Calu3 (cell line): ENCODE measurements at places on chromosomes 1 and 21.

- no peak for DNase-seq
These were observed 8.1 kb downstream of the ARF1 start for GRCh38 chr1:228090613-228091081.

DNA sequence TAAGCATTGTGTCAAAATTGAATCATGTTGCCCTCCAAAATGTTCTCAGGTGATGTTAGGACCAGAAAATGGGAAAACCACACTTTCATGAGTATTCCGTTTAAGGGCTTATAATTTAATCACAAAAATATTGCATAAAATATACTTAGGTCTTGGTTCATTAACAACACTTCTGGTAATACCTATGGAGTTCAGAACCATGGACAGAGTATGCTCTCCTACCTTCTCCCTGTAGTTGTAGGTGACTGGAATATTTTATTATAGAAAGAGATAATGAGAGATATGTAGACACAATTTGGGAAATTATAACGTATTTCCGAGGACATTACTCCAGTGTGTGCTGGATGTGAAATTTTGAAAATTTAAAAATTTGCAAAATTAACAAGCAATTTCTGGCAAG lies 232.5 kb downstream of the NCAM2 start:
- DNase-seq, result no peak

- no peak for DNase-seq
These were observed 4.6 kb downstream of the MFAP2 start for GRCh38 chr1:16975838-16976237.

- no peak for DNase-seq
These were observed 198.0 kb upstream of the ZP4 start for GRCh38 chr1:238088560-238089290.

GRCh38 chr1:204041232-204041767 lies 31.6 kb upstream of the SOX13 start:
- no peak for DNase-seq

DNA sequence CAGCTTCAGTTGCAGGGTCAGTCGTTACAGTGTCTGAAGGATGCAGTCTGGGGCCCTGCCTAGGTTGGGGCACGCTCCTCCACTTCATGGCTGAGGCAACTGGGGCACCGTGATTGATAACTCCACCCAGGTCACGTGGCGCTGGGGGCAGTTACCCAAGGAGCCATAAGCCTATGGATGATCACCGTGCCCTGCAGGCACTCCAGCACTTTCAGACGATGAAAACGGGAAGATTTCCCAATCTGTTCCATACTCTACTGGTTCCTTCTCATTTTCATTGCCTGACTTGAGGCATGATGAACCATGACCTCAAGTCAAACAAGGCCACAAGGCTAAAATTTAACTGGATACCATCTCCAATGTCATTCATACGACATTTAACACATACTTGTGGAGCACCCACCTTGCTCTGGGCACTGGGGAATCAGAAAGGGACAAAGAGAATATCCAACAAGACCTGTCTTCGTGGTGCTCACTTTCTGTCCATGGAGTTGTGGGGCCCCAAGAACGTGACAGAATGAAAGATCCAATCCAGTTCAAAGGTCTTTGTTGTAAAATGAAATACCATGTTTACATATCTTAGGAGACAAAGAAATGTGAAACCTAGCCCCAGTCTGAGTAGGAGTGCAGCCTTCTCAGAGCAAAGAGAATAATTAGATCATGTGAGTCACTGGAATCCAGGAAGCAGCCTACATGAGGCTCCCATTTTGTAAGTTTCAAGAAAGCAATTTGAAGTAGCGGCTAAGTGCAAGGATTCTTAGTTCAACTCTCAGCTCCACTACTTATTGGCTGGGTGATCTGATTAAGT lies 39.4 kb upstream of the SPOCD1 start:
- DNase-seq, result no peak

DNA sequence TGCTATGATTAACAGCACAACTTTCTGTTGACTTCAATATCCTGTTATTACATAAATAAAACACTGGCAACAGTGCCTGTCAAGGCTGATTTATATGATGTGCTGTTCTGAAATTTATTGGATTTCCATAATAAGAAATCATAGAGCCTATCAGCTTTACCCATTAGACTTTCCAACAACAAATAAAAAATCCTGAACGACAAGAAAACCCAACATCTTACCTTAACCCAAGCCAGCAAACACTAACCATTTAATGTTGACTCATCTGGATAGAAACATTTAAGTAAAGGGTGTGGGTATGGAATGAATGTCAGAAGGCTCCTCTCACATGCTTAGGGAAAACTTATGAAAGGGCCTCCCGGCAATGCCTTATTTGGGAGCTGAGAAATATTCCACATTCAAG lies 165.1 kb downstream of the SLC45A1 start:
- no peak for DNase-seq

GRCh38 chr1:12665511-12665910 lies 21.6 kb downstream of the AADACL4 start:
- no peak for DNase-seq

DNA sequence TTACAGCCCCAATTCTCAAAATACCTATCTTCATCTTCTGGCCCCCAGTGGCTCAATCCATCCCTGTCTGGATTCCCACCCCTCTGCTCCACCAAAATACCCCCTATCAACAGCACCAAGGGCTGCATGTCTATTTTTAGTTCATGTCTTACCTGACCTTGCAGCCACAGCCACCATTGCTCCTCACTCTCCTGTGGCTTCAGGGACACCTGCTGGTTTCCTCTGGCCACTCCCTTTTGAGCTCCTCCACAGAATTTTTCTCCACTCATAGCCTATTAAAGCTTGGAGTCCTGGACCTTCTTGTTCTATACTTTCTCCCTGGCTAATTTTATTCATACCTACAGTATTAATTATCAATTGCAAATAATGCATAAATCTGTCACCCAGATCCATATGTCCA lies 125.3 kb upstream of the NGF start:
- peak; percentile 24 for DNase-seq

GRCh38 chr1:192984080-192984479 lies 75.1 kb downstream of the UCHL5 start:
- DNase-seq, result no peak

DNA sequence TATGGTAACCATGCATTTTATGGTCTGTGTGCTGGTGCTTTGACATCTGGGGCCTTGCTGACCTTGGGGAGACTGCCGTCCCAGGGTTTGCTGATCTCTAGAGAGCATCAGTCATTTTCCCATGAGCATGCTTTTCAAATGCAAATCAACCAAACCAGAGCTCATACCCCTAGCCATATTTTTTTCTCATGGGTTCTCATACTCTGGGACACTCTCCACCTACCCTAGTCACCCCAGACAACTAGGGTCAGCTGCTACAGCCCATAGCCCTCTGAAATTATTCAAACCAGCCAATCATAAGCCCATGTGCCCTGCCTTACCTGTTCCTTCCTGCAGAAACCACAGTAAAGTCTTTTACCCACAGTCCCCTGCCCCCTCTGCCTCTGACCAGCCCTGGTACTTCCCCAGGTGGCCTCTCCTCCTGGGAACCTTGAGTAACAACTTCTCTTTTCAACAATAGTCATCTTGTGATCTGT lies 132.0 kb downstream of the MAP3K21 start:
- no peak for DNase-seq

DNA sequence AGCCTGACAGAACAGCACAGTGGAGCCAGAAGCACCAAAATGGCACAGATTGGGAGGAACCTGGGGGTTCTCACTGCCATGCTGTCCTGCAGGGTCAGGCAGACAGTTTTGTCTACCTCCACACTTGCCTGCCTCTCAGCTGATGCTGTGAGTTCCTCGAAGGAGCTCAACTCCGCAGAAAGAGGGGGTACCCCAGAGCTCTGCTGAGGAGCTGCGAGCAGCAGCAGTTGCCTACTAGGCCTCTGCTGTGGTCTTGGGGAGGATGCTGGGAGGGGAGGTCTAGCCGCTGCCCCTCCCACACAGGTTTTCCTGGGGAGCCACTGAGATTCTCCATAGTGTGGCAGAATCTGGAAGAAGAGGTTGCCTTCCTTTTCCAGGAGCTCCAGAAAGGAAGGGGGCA lies 192.5 kb downstream of the FOXD2 start:
- DNase-seq, result no peak

- DNase-seq, result no peak
These were observed at the start of gene IL23R for GRCh38 chr1:67166196-67166595. TSS of gene IL23R (plus strand) at chr1:67166454. CDS start at chr1:67168121, 1,667 bp downstream.

DNA sequence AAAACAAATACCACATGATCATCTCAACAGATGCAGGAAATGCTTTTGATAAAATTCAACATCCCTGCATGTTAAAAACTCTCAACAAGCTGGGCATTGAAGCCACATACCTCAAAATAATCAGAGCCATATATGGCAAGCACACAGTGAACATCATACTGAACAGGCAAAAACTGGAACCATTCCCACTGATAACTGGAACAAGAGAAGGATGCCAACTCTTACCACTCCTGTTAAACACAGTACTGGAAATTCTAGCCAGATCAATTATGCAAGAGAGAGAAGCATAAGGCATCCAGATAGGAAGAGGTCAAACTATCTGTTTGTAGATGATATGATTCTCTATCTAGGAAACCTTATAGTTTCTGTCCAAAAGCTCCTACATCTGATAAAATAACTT lies 91.6 kb downstream of the DNAH14 start:
- DNase-seq, result no peak

GRCh38 chr1:20476265-20477038 lies 9.6 kb downstream of the CAMK2N1 start:
- DNase-seq, result peak; percentile 92

- DNase-seq, result no peak
These were observed 243.0 kb upstream of the RUNX1 start for GRCh38 chr21:35291973-35292627.

- no peak for DNase-seq
These were observed 5.9 kb downstream of the NBPF1 start for GRCh38 chr1:16607433-16607851.

DNA sequence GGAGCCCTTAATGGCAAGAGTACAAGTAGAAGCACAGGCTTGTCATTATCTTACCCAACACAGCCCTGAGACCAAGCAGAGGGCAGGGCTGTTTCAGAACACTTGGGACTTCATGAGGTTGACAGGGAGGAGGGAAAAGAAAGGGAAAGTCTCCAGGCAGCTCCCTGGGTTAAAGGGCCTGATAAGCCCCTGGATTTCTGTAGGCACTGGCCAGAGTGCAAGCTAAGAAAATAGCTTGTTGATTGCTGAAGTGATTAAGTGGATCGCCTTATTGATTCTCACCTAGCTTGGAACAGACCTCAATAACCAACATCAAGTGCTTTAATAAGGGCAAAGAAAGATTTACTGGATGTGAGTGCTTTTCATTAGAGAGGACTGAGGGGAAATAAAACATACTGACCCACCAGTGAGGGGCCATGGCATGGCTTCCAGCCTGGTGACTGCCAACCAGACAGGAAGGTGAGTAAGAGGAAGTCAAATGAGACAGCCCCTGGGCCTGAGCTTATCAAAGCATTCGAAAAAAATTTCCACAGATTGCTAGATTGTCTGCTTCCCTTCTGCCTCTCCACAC lies 121.4 kb upstream of the NFIA start:
- DNase-seq, result no peak

GRCh38 chr1:201350884-201351283 lies 26.6 kb downstream of the TNNT2 start:
- DNase-seq, result no peak

DNA sequence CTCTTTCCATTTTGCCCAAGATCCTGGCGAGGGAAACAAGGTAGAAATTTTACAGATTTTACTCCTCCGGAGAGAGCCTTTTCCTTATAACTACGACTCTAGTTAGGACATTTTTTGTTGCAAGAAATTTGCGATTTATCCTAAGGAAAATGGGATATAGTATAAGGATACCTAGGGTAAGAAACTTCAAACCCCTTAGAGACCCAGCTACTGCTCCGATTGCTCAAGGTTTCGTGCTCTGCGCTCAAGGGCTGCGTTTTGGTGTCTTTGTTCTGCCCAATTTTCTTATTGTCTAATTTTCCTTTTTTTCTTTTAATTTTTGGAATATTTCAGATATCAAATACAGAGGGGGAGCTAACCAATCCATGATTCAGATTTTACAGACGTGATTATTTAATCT lies 1.5 kb downstream of the TTC3 start:
- DNase-seq, result no peak

DNA sequence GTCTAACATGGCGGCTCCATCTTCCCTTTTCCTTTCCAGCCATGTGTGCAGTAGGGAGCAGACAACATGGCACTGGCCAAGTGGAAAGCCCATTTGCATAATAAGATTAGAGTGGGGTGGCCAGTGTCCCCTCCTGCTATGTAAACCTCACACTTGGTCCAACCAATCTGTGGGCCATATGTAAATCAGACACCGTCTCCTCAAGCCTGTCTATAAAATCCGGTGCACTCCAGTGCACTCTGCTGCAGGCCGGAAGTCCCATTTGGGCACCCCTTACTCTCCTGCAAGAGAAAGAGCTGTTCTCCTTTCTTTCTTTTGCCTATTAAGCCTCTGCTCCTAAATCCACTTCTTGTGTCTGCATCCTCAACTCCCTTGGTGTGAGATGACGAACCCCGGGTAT lies 44.1 kb downstream of the OLFML3 start:
- no peak for DNase-seq

DNA sequence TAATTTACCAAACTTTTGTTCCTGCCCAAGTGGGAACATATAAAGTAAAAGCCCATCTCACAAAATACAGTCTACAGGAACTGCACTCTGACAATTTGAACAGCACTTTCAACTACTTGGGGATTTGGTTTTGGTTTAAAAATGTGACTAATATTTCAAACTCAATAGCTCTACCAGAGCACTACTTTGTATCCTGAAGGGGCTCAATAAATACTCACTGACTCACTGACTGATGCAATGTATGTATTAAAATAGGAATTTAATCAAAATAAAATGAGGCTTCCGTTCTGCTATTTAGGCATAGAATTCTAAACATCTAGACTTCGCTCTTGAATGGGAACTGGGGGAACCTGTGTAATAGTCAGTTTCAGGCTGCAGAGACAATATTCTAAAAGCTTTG lies 21.9 kb downstream of the EFCAB14 start:
- DNase-seq, result no peak

DNA sequence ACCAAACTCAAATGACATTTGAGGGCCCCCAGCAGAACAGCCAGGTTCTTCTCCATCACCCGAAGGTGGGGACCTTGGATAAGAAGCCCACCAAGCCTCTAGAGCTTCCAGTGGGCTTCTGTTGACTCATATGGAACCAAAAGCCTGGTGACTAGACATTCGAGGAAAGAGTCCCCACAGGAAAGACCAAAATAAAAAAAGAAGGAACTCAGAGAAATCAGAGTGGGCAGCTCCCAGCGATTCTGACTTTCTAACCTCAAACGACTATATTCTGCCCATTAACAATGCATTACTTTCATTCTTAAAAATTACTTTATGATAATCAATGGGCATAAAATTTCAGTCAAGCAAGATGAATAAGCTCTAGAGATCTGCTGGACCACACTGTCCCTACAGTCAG lies 9.6 kb upstream of the CHIT1 start:
- no peak for DNase-seq

DNA sequence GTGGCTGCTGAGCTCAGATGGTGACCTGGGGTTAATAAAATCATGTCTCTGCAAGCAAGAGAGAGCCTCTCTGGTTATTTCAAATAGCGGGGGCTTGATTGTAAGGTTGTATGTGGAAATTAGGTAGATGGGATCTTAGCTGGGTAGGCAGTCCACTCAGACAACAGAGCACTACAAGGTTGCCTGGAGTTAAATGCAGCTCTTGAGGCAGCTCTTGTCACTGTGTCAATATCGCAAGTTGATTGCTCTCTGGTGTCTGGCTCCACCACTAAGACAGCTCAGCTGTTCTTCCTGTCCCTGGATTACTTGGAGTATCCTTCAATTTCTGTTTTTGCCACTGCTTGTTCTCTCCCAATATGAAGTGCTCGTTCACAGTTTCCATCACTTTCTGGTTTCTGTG lies 93.8 kb downstream of the C21orf91 start:
- DNase-seq, result no peak
